ENCODE measurements at places on chromosomes 13 and 19.

DNA sequence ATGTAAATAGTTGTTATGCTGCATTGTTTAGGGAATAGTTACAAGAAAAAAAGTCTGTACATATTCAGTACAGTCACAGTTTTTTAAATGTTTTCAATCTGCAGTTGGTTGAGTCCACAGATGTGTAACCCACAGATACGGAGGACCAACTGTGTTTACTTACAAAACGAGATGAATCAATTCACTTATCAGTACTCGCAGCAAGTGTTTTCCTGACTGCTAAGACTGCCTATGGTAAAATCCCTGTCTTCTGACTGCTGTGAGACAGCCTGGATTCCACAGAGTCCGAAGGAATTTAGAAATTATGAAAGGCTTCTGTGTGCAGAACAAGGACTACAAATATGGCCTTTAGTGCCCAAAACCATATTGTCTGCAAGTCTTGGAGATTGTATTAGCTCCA lies 45.7 kb upstream of the C1QTNF9 start:
- no peak for DNase-seq

DNA sequence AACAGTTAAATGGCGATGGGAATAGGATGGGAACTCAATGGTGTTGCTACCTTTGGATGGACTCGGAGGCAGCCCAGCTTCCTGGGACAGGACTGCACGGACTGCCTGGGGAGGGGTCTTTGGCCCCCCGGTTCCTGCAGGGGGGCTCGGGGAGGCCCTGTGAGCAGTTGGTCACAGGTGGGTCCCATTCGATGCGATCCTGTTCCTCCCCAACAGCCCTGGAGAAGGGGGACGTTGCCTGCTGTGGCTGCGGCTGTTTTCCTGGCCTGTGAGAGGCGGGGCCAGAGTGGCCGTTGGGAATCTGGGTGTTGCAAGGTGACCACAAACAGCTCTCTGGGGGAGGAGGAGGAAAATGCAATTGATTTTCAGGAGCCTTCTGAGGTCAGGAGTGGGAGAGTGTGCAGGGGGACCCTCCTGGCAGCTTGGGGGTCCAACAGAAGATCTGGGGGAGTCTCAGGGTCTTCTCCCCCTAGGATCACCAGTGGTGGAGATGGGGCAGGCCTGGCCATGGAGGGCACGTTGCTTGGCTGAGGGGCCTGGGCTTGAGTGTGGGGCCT lies 1.9 kb upstream of the PLPPR3 start:
- DNase-seq = no peak

GRCh38 chr13:59957438-59957837 lies 206.3 kb downstream of the DIAPH3 start:
- no peak for DNase-seq

DNA sequence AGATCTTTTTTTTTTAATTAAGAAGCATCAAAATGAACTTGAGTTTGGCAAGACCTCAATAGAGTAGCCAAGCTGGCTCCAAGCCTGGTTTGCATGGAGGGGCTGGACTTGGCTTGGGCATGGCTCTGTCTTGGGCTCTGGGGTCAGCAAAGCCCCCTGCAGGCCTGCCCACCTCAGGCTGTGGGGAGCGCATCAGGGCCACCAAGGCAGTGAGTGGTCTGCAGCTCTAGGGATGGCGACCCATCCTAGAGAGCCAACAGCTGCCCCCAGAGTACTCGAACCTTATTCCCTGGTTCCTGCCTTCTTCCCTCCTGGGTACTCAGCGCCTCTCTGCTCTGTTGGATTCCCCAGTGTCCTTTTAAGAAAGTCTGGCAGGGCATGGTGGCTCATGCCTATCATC lies 5.4 kb upstream of the CHST8 start:
- no peak for DNase-seq

GRCh38 chr19:6678690-6679109 lies 8.7 kb upstream of the TNFSF14 start:
- DNase-seq = no peak

DNA sequence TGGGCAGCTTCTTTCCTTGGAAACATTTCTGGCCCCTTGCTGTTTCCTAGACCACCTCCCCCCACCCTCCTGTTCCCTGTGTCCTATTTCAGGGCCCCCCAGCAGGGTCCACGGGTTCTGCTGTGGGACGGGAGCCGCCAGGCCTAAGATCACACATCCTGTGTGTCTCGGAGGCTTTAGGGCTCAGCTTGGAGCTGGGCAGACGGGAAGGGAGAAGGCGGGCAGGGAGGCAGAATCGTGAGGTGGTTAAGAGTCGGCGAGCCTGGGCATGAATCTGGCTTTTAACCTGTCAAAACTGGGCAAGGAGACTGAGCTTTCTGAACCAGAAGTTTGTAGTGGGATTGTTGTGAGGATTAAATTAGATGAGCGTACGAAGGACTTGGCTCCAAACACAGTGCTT lies 4.8 kb downstream of the KCNC3 start:
- DNase-seq = no peak

GRCh38 chr19:13104848-13105711 lies 2.4 kb upstream of the LYL1 start:
- no peak for DNase-seq

DNA sequence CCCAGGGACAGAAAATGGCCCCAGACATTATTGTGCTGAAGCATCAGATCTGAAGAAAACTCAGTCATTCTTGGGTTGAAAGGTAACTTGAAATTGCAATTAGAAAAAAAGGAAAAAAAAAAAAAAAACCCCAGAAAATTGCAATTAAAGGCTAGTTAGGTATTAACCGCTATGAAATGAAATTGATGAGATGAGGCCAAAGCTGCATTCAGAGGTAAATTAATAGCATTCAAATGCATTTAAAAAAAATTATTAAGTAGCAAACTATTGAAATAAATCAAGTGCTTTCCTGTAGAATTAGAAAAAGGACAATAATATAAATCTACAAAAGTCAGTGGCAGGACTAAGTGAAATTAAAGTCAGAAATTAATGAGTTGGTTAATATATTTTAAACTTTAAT lies 6.4 kb downstream of the PGLS start:
- no peak for DNase-seq

GRCh38 chr13:33728271-33729037 lies 89.5 kb upstream of the RFC3 start:
- no peak for DNase-seq

DNA sequence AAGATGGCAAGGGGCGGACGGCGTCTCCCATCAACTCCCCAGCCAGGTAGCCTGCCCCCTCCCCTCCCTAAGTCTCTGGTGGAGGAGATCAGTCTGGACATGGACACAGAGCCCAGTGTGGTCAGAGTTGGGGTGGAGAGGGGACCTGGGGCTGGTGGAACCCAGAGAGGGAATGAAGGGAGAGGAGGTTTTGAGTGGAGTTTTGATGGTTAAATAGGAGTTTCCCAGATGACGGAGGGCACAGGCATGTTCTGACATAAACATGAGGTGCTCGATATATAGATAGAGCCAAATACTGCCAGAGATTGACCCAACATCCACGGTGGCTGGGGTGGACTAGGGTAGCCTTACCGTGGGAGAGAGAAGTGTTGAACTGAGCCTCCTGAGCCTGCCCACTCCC lies 14.1 kb downstream of the FSD1 start:
- no peak for DNase-seq

- no peak for DNase-seq
These were observed 17.6 kb downstream of the TJP3 start for GRCh38 chr19:3725640-3726310.

DNA sequence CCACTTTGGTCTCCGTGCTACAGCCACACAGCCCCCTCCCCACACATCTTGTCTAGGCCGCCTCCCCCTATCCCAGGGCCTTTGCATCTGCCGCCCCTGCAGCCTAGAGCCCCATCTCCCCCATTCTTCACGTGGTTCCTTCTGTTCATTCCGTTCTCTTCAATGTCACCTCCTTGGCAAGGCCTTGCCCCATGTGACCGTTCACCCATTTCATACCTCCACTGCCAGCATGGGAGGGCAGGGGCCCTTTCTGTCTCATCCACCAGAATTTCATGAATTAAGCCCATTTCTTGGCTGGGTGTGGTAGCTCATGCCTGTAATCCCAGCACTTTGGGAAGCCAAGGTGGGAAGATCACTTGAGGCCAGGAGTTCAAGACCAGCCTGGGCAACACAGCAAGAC lies 15.7 kb upstream of the HNRNPM start:
- no peak for DNase-seq

- DNase-seq = peak; percentile 31
These were observed 4.3 kb downstream of the RUVBL2 start for GRCh38 chr19:48997972-48998371.

DNA sequence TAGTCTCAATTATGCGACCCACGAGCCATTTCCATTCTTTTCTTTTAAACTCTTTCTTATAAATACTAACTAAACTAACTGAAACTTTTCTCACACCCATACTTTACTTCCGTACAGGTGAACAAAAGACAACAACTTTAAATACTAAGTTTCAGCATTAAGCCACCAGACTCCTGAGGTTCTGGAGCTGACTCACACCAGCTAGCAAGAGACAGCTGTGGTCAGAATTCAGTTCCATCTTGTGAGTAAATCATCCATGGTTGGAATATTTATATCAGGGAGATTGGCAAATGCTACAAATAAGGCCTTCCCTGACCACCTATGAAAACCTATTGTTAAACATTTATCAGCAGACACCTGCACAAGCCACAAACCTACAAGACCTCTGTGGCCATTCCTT lies 897.0 kb downstream of the EFNB2 start:
- no peak for DNase-seq

DNA sequence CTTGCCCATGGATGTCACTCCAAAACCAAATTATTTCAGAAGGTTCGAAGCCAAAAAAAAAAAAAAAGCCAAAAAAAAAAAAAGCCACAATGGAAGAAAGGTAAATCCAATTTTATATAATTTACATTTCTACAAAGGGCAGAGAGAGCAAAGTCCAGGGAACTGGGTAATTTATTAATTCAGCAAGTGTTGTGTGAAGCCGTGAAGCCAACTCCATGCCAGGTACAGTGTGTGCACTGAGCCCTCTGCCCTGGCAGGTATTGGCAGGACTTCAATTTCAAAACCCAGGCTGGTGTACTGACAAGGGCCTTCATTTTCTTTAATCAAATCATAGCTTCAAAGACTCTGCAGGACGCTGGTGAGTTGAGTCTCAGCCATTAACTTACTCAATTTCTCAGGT lies 5.5 kb upstream of the RFPL4A start:
- no peak for DNase-seq

DNA sequence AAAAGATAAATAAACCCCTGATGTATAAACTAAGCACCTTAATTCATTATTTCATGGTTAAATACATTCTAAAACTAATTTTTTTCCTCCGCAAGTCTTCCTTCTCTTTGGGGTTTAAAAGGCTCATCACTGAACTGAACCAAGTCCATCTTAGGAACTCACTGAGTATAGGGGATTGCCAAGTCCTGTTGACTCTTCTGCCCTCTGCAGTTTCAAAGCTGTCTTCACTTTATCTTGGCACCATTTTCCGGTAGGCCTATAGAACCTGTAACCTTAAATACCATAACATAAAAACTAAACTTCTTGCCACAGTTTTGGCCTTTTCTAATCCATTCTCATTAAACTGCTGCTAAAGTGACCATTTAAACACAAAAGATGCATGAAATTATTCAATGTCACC lies 66.5 kb upstream of the USPL1 start:
- no peak for DNase-seq

DNA sequence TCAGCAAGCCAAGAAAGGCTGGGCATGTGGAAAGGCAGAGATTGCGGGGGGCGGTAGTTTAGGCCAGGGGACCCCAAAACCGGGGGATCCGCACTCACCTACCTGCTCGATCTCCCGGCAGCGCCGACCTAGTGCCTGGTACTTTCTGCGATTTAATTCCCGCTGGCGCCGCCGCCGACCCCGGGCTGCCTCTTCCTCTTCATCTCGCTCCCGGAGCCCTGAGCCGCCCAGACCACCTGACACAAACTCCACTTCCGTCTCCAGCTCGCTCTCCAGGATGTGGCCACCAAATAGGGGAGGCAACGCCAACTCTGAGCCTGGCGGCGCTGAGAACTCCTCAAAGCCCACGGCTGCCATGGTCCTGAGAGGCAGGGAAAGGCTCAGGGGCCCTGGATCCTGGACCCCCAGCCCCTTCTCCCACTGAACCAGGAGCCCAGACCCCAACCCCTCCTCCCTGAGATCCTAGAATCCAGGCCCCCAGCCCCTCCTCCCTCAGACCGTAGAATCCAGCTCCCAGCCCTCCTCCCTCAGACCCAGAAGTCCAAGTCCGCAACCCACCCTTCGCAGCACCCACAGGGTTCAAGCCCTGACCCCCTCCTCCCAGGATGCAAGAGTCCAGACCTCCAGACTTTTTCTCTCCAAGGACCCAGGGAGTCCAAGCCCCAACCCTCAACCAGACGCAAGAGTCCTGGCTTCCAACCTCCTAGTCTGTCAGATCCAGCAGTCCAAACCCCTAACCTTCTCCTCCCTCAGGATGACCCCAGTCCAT lies 933 bp downstream of the TFPT start:
- no peak for DNase-seq

- peak; percentile 74 for DNase-seq
These were observed 15.0 kb upstream of the PGLS start for GRCh38 chr19:17496337-17496997.

GRCh38 chr13:73428137-73428536 lies 369.3 kb downstream of the KLF5 start:
- DNase-seq = no peak

GRCh38 chr13:46119883-46120614 lies 15.2 kb upstream of the CPB2 start:
- DNase-seq = no peak

DNA sequence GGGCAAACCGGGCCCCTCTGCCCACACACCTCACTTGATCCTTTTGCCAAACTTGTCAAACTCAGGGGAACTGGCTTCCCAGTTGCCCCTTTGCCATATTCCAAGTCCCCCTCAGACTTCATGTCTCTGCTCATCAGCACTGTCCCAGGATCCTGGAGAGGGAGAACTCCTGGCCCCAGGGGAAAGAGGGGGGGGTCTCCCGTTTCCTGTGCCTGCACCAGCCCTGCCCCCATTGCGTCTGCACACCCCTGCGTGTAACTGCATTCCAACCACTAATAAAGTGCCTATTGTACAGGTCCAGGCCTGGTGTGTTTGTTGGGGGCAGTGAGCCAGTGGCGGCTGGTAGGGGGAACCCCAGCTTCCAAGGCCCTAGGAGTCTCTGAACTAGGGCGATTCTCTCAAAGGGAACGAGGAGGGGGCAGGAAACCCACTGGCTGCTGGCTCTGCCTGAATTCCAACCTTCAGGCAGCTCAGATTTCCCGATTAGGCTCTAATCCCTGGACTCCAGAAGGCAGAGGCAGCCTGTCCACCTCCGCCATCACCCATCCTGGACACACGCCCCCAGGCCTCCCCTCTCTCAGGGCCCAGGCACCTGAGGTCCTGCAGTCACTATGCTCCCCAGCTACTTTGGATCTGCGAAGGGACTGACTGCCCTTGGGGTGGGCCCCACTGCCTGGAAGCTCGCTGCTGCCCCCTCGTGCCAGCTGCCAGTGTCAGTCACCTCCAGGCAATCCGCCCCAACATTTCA lies 9.7 kb upstream of the ILF3 start:
- DNase-seq = peak; percentile 71

- DNase-seq = no peak
These were observed 4.2 kb downstream of the FNDC3A start for GRCh38 chr13:48979892-48980291.

GRCh38 chr13:24290280-24290932 lies 19.0 kb upstream of the C1QTNF9 start:
- DNase-seq = no peak

- no peak for DNase-seq
These were observed 11.7 kb downstream of the GNA11 start for GRCh38 chr19:3105641-3106508.
